Natural killer cell treated with Interleukin-12 subunit alpha and Interleukin-12 subunit beta and Interleukin-15 and Interleukin-18, amount 100 ng/mL, for 72 hours (primary cell): ENCODE measurements at places on chromosomes 5 and 9.
A peak's percentile ranks its signal among the peaks of the same experiment; 100 is the strongest.

- H3K4me3 ChIP-seq = no peak overlapping the region
- DNase-seq = no peak
- no peaks in the 10 kb centered on the region for H3K36me3 ChIP-seq
- H3K4me1 ChIP-seq = no peaks in the 10 kb centered on the region
These were observed 273.4 kb downstream of the CSNK1G3 start for GRCh38 chr5:123785162-123786071.

GRCh38 chr9:109401169-109401989, 80.5 kb upstream of the EPB41L4B start:
- DNase-seq = no peak
- H3K4me3 ChIP-seq = no peak overlapping the region
- H3K27ac ChIP-seq = no peak overlapping the region
- peaks cover 3% of the 10 kb centered on the region for H3K4me1 ChIP-seq
- H3K36me3 ChIP-seq = no peaks in the 10 kb centered on the region
- H3K27me3 ChIP-seq = peaks cover 30% of the 10 kb centered on the region

- peaks cover 5% of the 10 kb centered on the region for H3K27me3 ChIP-seq
- no peak overlapping the region for H3K27ac ChIP-seq
- no peaks in the 10 kb centered on the region for H3K4me1 ChIP-seq
These were observed 37.8 kb upstream of the RNF20 start for GRCh38 chr9:101495810-101496209.

DNA sequence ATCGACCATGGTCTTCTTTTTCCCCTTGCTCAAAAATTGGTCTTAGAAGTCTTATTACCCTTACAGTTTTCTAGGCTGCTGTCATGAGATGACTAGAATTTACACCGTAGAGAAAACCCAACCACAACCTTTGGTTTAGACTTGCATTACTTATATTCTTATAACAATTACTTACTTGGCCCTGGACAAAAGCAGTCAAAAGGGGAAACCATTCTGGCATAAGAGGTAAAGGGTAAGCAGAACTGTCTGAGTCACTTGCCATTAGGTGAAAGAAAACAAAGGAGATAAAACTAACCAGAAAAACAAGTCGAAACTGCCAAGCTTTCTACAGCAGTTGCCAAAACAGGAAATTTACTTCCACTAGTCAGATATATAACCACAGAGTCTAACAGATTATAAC, 17.9 kb downstream of the TMEM245 start:
- H3K4me1 ChIP-seq = peaks cover 50% of the 10 kb centered on the region
- peak overlapping the region; percentile 64 for H3K4me3 ChIP-seq
- H3K27me3 ChIP-seq = no peaks in the 10 kb centered on the region
- no peak for DNase-seq
- H3K36me3 ChIP-seq = peaks cover 19% of the 10 kb centered on the region

- H3K27me3 ChIP-seq = no peaks in the 10 kb centered on the region
- no peak overlapping the region for H3K27ac ChIP-seq
- DNase-seq = no peak
- H3K4me1 ChIP-seq = no peaks in the 10 kb centered on the region
- no peak overlapping the region for H3K4me3 ChIP-seq
These were observed 50.0 kb downstream of the CAMSAP1 start for GRCh38 chr9:135857371-135857786.

GRCh38 chr9:115165233-115165632, 47.3 kb upstream of the TNC start:
- H3K27ac ChIP-seq = no peak overlapping the region
- no peaks in the 10 kb centered on the region for H3K36me3 ChIP-seq
- no peaks in the 10 kb centered on the region for H3K4me1 ChIP-seq
- peaks cover 22% of the 10 kb centered on the region for H3K27me3 ChIP-seq
- no peak overlapping the region for H3K4me3 ChIP-seq

DNA sequence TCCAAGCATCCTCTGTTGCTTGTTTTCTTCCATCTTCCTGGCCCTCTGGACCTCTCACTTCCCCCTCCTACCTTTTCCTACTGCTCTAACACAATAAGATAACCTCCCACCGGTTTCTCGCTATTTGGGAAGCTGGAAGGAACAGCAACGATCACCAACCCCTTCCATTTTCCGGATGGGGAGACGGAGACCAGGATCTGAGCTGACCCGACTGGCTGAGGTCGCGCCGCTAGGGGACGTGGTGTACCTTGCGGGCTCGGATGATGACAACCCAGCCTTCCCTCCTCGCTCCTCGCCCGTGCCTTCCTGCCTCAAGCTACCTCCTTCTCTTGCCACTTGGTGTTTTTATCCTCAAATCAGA, 1.9 kb downstream of the LPAR1 start:
- peaks cover 7% of the 10 kb centered on the region for H3K36me3 ChIP-seq
- DNase-seq = no peak
- H3K4me3 ChIP-seq = no peak overlapping the region
- H3K27ac ChIP-seq = no peak overlapping the region

DNA sequence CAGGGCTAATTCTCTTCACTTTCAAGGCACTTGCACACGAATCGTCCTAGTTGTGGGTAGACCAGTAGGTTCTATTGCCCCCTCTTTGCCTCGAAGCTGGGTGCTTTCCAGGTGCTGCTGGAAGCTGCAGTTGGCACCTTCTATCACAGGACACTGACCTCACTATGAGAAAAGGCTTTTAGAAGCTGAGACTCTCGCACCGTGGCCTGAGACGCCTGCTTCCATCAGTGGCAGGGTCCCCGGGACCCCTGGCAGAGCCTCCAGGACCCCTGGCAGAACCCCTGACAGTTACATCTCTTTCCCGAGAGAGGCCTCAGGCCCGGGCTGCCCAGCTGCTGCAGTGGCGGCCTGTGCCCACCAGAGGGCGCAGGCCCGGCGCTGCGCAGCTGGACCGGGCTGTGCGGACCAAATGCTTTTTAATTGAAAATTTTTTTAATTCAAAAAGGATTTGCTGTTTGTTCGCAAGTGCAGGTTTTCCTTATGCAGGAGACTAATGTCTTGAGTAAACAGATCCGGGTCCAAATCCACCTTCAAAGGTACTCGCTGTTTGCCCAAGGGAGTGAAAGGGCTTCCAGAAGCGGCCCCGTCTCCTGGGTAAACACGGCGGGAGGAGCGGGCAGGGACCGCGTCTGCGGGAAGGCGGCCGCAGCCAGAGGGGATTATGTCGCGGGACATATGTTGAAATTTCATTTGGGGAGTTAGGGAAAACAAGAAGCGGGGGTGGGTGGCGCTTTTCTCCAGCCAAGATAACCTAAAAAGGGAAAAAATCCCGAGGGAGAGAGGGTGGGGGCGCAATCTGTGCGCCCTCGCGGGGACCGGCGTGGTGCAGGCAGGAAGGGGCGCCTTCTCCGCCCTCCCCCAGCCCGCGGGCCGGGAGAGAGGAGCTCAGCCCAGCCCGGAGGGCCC, 114.5 kb upstream of the LMX1B start:
- H3K4me3 ChIP-seq = peak overlapping the region; percentile 57
- H3K4me1 ChIP-seq = peaks cover 11% of the 10 kb centered on the region
- H3K27ac ChIP-seq = no peak overlapping the region

DNA sequence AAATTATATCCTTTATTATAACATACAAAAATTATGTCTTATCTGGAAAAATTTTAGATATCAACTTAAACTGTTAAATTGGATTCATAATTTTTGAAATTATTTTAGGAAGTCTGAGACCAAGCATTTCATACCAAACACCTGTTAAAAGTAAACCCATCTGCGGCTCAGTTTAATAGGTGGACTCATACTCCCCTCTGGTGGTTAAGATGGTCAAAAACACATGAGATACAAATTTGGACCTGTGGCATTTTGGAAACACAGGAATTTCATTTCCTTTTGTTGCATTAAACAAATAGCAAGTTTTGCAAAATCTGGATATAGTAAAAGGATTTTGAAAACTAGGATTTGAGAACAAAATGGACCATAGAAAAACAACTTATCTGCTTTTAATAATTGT, 53.7 kb downstream of the RGMB start:
- DNase-seq = no peak
- H3K27me3 ChIP-seq = no peaks in the 10 kb centered on the region
- H3K4me1 ChIP-seq = no peaks in the 10 kb centered on the region
- no peak overlapping the region for H3K27ac ChIP-seq

DNA sequence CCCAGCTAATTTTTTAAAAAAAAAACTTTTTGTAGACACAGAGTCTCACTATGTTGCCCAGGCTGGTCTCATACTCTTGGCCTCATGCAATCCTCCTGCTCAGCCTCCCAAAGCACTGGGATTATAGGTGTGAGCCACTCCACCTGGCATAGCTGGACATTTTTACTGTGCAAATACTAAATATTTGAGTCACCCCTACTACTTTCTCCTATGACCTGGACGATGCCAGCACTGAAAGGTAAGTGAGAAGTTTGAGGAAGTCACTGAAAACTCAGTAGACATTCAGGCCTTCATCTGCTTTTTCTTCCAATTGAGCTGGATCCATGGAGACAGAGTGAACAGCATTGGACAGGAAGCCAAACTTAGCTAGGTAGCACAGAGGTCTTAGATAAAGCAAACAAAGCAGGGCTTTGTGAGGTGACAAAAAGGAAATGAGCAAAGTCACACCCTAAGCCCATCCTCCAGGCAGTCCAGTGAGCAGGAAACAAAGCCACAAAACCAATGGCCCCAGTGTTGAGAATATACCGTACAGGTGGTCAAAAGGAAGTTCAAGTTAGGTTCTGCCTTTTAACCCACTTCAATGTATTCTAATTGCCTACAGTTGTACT, 192.6 kb upstream of the RASA1 start:
- DNase-seq = peak; percentile 76
- peak overlapping the region; percentile 73 for H3K4me3 ChIP-seq
- H3K4me1 ChIP-seq = peaks cover 44% of the 10 kb centered on the region
- H3K27ac ChIP-seq = peak overlapping the region; percentile 87
- H3K36me3 ChIP-seq = peaks cover 5% of the 10 kb centered on the region
- no peaks in the 10 kb centered on the region for H3K27me3 ChIP-seq

- DNase-seq = no peak
- no peaks in the 10 kb centered on the region for H3K36me3 ChIP-seq
- H3K4me1 ChIP-seq = peaks cover 7% of the 10 kb centered on the region
- no peak overlapping the region for H3K4me3 ChIP-seq
- no peak overlapping the region for H3K27ac ChIP-seq
These were observed 131.1 kb upstream of the TUT7 start for GRCh38 chr9:86485359-86485758.

- H3K27ac ChIP-seq = no peak overlapping the region
- no peaks in the 10 kb centered on the region for H3K36me3 ChIP-seq
- no peak for DNase-seq
- H3K4me3 ChIP-seq = no peak overlapping the region
- H3K27me3 ChIP-seq = peaks cover 51% of the 10 kb centered on the region
These were observed 402.4 kb downstream of the AGTPBP1 start for GRCh38 chr9:85339338-85339737.

DNA sequence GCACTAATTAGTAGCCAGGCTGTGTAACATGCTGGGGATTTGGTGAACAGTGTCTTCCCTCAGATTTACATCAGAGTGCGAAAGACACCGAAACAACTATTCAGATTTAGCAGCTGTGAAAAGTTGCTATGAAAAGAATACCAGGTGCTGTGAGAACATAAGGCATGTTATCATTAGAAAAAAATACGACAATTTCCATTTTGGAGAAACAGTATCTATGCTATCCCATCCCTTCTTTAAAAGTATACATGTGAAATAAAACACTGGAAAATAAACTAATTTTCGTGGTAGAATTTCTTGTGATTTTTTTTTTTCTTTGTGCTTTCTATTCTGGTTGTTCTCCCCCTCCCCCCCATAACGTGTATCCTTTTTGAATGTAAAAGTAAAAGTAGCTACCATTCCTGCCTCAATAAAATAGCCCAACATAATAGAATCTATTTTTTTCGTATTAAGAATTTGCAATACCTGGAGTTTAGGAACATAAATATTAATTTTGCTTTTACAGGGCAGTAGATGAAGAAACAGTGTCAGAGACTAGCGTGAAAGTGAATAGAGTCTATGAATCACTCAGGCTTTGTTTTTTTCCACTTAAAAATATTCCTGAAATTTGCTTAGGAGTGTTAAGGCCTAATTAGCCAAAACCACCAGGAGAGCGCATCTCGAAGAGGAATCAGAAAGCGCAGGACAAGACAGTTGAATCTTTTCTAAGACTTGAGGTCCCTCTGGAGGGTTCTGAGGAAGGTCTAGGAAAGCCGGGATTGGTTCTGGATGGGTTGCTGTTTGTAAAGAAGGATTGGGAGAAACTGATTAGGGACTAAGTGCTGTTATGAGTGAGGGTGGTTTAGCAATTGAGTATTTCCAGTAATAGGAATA, 813 bp upstream of the SLU7 start:
- peak overlapping the region; percentile 100 for H3K27ac ChIP-seq
- H3K36me3 ChIP-seq = peaks cover 14% of the 10 kb centered on the region
- H3K4me3 ChIP-seq = peak overlapping the region; percentile 97
- no peaks in the 10 kb centered on the region for H3K27me3 ChIP-seq

DNA sequence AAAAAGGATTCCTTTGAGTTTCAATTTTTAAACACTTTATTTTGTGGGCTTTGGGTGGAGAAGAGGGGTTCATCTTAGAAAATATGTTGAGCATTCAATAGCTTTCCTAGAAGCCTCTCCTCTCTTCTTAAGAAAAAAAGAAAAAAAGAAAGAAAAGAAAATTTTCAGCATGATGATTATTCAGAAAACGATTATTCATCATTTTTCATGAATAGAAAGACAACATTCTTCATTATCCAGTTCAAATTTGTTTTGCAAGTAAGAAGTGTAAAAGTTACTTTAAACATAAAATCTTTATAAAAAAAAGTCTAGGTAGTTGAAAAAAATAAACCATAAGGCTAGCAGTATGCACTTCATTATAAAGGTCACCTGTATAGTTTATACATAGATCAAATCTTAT, 636.5 kb downstream of the IRX1 start:
- no peak overlapping the region for H3K4me3 ChIP-seq
- no peak overlapping the region for H3K27ac ChIP-seq
- no peak for DNase-seq
- no peaks in the 10 kb centered on the region for H3K36me3 ChIP-seq
- H3K4me1 ChIP-seq = peaks cover 3% of the 10 kb centered on the region

DNA sequence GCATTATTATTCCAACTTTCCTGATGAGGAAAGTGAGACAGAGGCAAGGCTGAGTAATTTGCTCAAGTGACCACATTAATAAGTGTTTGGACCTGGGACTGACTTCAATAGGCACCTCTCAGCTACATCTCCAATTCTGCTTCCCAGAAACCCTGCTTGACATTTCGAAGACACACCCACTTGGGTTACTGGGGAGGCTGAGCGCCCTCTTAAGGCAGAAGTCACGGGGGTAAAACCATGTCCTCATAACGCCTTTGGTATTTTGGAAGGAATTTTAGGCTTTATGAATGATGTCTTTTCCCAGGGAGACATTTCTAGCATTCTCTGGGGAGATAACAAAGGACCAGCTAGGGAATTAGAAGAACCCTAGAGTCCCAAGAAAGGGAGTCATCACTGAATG, 53.3 kb downstream of the TRPC7 start:
- H3K27me3 ChIP-seq = peaks cover 15% of the 10 kb centered on the region
- no peak overlapping the region for H3K27ac ChIP-seq

DNA sequence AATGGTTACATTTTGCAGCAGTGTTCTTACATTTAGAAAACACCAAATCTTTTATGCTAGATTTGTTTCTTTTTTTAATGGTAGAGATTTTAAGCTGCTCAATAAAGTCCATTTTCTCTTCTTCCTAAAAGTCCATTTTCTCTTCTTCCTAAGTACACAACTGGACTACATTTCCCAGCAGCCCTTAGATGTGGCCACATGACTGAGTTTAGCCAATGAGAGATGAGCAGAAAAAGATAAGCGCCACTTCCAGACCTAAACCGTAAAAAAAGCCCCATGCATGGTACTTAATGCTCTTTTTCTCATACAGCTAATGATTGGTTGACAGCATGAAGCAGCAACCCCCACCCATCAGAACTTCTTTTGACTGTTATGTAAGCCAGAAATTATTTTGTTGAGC, 206.7 kb downstream of the FAM114A2 start:
- no peak overlapping the region for H3K4me3 ChIP-seq
- H3K27me3 ChIP-seq = peaks cover 33% of the 10 kb centered on the region
- no peak overlapping the region for H3K27ac ChIP-seq
- DNase-seq = no peak
- H3K36me3 ChIP-seq = no peaks in the 10 kb centered on the region
- no peaks in the 10 kb centered on the region for H3K4me1 ChIP-seq
